ENCODE measurements at places on chromosomes 3 and 15.

GRCh38 chr3:45964139-45964538 lies 20.9 kb downstream of the CXCR6 start:
- DNase-seq, result no peak

- DNase-seq, result no peak
These were observed 22.8 kb downstream of the FEM1B start for GRCh38 chr15:68300115-68300940.

- DNase-seq, result no peak
These were observed 141.1 kb downstream of the DOCK3 start for GRCh38 chr3:50815844-50816243.

DNA sequence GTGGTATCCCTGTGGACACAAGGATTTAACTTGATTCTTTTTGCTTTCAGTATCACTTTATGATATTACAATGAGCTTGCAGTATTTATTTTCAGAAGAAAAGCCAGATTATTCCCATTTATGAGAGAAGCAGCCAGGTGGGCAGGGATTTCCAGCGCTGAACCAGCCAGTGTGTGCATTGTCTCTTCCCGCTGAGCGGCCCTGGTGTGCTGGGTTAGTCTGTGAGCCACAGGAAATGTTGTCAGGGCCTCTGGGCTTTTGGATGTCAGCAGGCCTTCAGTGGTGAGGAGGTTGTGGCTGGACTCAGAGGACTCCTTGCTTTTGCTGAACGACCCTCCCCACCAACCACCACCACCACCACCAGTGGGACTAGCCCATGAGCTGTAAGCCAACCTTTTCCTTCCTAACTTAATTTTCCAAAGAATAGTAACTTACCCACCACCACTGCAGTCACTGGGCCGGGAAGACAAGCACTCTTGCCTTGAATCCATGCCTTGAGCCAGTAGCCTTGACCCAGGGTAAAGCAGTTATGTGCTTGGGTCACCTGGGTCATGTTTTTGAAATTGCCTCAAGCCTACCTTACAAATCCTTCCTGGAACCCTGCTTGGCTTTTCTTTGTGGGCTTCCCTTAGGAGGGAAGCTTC lies 33.1 kb downstream of the FLNB start:
- DNase-seq, result no peak

DNA sequence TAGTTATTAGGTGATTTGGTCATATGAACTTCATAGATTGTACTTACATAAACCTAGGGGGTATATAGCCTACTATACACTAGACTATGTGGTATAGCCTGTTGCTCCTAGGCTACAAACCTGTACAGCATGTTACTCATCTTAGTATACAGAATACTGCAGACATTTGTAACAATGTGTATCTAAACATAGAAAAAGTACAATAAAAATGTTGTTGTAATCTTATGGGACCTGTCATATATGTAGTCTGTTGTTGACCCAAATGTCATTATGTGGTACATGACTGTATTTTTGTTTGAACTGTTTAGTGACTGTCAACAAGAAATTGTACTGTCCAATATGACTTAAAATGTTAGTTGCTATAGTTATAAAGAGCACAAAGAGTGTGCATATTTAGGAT lies 69.8 kb downstream of the TCF12 start:
- no peak for DNase-seq

DNA sequence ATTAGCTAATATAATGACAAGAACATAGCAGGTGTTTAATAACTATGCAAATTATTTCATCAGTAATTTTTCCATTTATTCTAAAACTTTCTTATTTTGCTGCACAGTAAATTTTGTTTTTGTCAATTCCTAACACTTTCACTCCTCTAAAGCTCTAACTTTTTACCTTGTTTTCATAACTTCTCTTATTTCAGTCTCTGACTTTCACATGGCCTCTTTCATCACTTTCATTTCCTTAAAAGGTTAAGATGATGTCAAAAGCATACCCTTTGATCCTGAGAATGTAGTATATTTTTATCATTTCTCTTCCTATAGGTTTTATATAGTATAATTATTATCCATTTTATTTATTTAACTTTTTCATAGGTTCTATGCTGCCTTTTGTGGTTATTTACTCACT lies 1325.8 kb upstream of the ALCAM start:
- no peak for DNase-seq

DNA sequence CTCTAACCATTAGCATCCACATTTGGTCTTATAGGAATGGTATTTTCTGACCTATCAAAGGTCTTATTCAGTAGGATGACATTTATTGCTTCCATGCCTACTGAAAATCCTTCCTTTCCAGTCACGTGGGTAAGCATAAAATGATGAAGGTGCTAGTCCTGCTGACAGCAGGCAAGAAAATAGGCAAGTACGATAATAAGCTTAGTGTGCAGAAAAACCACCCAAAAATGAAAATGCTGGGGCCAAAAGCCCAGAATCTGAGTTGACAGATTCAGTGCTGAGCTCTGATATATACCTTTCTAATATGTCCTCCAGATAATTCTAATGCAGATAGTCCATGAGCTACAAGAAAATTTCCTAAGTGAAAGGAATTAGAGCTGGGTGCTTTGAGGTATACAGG lies 194.8 kb downstream of the WDR72 start:
- DNase-seq, result no peak

DNA sequence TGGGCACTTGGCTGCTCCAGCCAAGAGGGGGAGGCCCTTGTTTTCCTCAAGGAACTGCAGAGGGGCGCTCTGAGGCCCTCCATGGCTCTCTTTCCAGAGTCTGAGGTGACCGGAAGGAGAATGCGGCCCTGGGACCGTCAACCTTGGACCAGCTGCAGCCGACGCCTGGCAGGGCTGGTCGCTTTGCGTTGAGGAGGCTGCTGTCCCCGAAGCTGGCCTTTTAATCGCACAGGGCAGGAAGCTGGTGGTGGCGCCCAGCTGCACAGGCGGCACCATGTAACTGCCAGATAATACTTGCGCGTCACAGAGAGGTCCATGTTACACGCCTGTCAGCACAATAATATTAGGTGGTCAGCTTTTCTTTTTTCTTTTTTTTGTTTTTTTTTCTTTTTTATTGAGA lies 875 bp upstream of the HLTF start:
- DNase-seq, result no peak

GRCh38 chr15:66996094-66996493 lies 69.3 kb upstream of the SMAD3 start:
- DNase-seq, result no peak

GRCh38 chr3:130897316-130897715 lies 3.4 kb downstream of the ATP2C1 start:
- no peak for DNase-seq

GRCh38 chr15:36594556-36595090 lies 15.2 kb downstream of the CDIN1 start:
- DNase-seq, result no peak

DNA sequence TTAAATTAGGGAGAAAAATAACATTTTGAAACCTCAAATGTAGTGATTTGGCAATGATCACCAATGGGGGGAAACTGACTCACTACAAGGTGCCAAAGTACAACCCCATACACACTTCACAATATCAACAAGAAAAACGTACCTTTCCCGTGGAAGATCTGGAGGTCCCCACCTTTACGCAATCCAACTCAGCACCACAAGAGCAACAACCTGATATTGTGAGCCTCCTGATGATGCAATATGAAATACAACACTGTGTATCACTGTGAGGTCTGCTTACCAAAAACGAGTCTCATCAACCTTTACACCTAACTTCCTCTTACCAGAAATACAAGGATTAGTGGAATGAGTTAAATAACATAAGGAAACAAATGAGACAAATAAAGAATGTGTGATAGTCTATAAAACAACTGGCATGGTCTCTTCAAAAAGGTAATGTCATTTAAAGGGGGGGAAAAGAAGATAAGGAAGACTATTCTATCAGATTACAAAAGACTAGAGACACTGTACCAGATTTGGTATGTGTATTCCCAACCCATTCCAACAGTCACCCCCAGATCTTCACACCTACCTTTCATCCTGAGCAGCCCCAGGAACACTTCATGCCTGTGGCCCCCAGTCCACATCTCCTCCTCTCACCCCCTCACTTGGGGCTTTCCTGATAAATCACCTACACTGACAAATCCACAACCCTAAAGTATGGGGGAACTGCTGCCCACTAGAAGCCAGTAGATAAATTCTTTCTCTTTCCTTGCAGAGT lies 27.7 kb downstream of the DLG1 start:
- no peak for DNase-seq

GRCh38 chr3:34449305-34449704 lies 650.9 kb downstream of the PDCD6IP start:
- no peak for DNase-seq

- DNase-seq, result no peak
These were observed 211.4 kb upstream of the ZNF385D start for GRCh38 chr3:21962456-21962855.

GRCh38 chr3:152253514-152253913 lies 15.2 kb upstream of the MBNL1 start:
- no peak for DNase-seq

DNA sequence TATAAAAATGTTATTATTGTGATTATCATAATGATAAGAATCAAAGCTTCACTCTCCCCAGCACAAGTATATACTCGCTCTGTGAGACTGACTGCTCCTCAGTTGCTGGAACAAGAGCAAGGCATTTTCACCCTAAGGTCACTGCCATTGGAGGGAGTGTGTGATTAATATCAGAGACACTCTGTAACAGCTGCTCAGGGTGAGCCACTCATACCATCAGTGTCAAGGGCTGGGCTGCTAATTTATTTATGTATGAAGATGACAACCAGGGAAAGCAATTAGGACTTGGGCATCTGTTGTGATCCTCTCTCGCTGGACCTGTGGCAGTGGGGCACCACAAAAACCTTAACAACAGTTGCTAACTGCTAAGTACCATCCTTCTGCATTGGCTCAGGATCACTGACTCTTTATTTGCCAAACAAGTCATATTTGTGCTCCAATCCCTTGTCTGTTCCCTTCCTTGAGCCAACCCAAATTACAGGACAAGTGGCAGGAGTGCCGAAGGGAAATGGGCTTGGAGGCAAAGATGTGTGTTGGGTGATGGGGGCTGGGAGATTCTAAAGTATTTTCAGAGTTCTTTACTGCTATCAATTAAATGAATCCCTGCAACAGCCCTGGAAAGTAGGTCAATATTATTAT lies 297.5 kb upstream of the STT3B start:
- DNase-seq, result no peak

GRCh38 chr3:186340204-186340603 lies 21.8 kb downstream of the DGKG start:
- DNase-seq, result no peak

DNA sequence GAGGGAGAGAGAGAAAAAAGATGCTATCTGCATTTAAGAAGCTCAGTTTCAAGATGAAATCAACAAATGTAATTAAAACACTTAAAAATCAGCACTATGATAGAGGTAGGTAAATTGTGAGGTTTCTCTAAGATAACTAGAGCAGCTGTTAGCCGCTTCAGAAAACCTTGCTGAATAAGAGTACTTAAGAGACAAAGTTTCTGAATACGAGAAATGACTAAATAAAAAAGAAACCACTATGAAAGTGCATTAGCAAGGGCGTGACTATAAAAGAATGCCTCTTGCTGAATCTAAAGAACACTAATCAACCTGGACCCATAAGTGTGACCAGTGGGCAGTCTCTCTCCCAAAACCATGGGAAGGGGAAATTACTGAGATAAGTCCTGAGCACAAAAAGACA lies 41.8 kb downstream of the IQCB1 start:
- no peak for DNase-seq

DNA sequence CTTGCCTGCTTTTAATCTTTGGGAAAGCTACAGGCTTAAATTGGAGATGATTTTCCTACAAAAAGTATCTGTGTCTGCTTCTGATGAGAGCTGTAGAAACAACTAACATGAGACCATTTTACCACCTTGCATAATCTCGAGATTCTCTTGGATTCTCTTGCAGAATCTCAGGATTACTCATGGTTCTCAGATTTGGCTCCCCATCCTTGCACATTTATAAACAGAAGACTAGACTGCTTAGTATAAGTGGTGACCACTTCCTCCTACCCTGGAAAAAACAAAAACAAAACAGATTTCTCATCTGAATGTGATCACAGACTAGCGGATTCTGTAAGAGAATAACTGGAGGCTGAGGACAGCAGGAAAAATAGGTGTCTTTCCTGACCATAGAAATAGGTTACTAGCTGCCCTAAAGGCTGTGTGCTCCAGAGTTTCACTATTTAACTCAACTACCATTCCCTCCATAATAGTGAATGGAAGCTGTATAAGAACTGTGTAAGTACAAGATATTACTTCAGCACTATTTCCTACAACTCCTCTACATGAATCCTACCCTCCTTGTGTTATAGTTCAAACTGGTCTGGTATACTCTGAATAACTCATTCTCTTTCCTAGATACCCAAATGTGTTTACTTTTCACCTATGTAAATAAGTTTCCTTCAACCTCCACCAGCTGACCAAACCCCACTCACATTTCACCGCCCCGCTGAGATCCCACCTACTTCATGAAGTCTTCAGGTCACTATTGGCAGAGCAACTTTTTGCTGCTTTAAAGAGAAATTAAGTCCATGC lies 122.2 kb upstream of the C2CD4B start:
- no peak for DNase-seq

DNA sequence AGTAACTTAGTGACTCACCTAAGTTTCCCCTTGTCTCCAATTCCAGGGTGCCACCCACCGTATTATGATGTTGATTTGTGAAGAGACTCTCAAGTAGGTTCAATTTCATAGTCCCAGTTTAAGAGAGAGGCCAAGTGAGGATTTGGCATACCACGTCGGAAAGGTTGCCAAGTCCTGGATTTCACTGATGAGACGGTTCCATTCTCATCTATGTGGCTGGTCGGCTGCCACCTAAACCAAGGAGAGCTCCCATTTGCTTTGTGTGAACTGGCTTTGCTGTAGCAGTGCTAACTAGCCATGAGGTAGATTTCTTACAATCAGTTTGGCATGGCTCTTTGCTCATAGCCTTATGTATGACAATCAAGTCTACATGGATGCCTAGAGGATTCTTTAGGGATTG lies 653.6 kb downstream of the NLGN1 start:
- DNase-seq, result no peak

DNA sequence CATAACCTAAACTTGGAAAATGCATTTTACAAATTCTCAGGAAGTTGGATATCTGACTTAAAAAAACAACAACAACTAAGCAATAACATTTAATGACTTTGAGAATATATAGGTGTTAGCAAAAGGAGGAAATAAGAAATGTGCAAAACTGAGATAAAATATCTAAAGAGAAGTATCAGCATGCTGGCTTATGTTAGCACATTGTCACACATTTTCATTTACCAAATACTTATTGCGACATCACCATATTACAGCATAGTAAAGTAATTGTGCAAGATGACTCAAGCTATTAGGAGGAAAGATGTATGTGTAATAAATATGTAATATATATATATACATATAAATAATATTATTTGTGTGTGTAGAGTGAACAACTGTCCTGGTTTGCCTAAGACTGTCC lies 9.2 kb downstream of the PTX3 start:
- no peak for DNase-seq

GRCh38 chr3:175121225-175121624 lies 262.1 kb downstream of the NAALADL2 start:
- DNase-seq, result no peak

GRCh38 chr15:88605189-88606069 lies 15.7 kb upstream of the AEN start:
- peak; percentile 65 for DNase-seq
